ENCODE measurements at places on chromosomes 12 and 14.

GRCh38 chr14:90791486-90791885 lies 24.7 kb downstream of the TTC7B start:
- DNase-seq, result no peak

DNA sequence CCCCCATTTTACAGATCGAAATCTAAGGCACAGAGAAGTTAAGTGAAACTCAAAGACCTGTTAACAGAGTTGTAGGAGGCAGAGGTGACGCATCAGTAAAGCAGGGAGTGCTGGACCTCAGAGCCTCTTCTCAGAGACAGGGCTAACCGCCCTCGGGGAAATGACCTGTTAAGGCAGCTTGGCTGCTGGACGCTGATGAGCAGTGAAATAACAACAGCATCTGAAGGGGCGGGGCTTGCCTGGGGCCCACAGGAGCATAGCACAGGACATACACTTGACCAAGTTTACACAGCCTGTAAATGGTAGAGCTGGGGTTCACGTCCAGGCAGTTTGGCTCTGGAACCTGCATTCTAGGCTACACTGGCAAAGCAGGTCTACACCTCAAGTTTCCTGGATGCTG lies 39.3 kb downstream of the LRTM2 start:
- no peak for DNase-seq

GRCh38 chr14:92690171-92691011 lies 58.0 kb downstream of the LGMN start:
- no peak for DNase-seq

- no peak for DNase-seq
Measured at GRCh38 chr14:97695456-97695981, 898.3 kb downstream of the VRK1 start.

DNA sequence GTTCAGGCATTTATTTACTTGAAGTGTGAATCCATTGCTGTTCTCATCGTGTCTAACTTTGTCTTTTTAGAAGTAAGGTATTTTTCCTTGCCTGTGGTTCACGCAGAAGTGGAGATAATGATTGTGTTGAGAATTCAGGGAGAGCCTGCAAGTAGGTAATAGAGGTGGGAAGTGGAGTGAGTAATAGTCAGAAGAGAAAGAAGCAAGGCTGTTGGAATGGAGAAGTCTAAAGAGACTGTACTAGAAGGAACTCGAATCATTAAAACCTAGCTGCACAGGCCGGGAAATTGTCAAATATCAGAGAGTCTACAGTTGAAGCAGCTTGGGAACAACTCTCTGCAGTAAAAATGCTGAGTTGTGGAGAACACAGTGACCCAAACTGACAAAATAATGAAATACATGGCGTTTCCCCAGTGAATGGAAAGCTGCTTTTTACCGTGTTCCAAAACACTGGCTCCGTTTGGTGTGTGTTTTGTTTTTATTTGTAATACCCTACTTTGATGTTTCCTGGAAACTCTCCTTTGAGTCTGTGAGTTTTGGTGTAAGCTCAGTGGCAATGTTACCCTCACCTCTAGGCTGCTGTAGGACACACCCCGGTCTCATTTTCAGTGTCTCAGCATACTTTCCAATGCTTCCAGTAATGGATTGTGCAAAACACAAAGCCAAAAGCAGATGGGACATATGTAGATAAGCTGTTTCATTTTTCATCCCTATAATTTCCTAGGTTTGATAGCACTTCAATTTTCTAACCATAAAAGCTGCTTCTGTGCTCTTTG lies 146.6 kb downstream of the CRADD start:
- DNase-seq, result no peak

GRCh38 chr12:132498931-132499330 lies 9.0 kb downstream of the FBRSL1 start:
- no peak for DNase-seq

GRCh38 chr14:22778084-22778483 lies 11.6 kb downstream of the OXA1L start:
- no peak for DNase-seq
